ENCODE measurements at places on chromosomes 2 and 18. TPM values are rescaled to one million over a fixed set of nuclear protein-coding genes. Genes with fewer than 3 reads are reported as not detected.
A peak's percentile ranks its signal among the peaks of the same experiment; 100 is the strongest.

GRCh38 chr2:200618590-200619021, 32.8 kb downstream of the AOX1 start:
- DNase-seq = peak; percentile 53

DNA sequence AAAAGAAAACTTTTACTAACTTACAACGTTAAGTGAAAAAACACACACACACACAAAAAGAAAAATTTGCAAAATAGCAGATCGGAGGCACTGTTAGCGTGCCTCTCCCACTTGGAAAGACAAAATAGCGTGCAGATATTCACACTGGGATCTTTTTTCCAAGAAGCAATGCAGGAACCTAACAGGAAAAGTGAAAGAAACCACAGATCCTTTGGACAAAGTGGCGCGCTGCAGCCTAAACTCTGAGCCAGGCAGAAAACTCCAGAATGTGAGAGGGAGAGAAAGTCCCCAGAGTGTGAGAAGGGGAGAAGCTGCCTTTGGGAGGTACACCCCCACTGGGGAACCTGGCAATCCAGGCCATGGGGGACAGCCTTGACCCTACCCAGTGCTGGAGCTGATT, 70.7 kb upstream of the SERPINE2 start:
- no peak for DNase-seq

DNA sequence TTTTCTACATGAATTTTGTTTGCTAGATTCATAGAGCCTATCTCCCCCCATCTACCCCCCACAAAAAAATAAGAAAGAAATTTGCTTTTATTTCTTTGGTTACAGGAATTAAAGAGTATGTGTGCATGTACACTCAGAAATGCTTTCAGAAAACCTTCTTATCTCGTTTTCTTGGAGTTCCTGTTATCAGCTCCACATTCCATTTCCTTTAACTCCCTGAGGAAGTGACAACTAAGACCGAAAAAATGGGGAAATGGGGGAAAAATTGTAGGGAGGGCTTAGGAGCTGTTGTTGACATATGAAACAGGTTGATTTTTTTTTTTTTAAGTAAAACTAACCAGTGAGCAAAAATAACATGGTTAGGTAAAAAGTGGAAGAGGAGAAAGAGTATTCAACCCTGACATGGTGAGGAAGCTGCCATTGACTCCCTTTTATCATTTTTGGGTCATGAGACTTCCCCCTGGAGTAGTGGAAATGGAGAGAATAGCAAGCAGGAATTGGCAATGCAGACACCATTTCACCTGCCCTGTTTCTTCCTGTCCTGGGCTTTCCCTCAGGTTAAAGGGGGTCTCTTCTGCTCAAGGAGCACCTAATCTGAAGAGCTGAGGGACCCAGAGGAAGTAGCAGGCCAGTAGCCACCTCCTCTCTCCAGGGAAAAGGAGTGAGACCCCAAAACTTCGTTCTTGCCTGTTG, 93.5 kb downstream of the OSBPL6 start:
- no peak for DNase-seq

BBS5 gene
- 1.3 TPM for total RNA-seq

DNA sequence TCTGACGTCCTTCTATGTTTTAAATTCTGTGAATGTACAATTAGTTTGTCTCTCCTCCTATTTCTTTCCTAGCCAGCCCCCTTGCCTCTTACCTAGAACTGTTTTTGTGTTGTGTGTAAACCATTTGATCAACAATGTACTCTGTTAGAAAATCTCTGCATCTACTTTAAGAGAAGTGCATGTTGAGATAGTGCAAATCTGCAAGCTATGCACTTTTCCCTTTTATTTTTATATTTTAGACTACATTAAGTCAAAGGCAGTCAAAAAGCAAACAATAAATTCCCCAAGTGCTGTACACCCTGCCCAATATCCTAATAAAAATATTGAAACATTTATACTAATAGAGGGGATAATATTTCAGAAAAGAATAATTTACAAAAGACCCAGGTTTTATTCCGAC, 13.7 kb downstream of the LYPD6 start:
- no peak for DNase-seq

DNA sequence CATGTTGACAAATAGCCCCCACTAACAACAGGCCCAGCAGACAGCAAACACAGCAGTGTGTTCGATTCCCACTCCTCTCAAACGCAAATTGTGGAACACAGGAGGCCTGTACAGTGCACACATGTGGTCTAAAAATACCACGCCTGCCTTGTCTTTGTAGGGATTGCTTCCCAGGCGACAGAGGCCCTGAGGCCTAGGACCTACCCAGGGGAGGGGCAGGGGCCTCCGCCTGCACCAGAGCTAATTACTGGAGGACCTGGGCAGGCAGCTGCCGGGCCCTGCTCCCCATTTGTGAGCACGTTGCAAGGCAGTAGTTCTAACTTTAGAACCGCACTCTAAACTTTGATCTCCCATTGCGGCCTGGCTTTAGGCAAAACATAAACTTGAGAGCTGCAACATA, 316.0 kb downstream of the TXNL1 start:
- no peak for DNase-seq

Data from M059J (cell line).